Kidney capillary endothelial cell (primary cell): ENCODE measurements at places on chromosomes 12 and 14.

DNA sequence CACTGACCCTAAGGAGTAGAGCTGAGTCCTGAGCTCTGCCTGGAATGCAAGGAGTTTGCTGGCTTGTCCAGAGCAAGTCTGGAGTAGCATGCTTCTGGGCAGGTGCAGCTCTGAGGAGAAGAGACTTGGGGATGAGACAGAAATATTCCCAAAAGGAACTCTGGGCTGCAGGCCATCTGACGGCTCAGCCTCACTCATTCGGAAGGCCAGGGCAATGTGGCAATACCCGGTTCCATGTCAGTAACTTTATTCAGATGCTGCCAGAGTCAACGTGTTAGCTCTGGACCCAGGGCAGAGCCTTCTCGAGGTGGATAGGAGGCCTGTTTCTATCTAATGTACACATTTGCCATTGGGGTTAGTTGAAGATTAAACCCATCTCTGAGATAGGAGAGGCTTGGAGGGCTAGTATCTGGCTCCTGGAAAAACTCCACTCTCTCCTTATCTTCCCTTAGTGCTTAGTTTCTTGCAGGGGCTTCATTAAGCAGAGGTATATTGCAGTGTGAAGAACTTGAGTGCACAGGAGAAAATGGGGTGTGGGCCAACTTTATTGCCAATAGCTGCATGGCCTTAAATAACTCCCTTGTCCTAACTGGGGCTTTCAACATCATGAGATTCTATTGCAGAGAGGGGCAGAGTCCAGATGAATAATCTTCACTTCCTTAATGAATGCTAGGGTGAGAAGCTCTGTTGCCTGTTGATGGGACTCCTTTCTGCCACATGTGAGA lies 65.6 kb downstream of the NTF3 start:
- no peak for DNase-seq

- no peak for DNase-seq
These were observed 50.3 kb downstream of the CIT start for GRCh38 chr12:119826661-119827445.

DNA sequence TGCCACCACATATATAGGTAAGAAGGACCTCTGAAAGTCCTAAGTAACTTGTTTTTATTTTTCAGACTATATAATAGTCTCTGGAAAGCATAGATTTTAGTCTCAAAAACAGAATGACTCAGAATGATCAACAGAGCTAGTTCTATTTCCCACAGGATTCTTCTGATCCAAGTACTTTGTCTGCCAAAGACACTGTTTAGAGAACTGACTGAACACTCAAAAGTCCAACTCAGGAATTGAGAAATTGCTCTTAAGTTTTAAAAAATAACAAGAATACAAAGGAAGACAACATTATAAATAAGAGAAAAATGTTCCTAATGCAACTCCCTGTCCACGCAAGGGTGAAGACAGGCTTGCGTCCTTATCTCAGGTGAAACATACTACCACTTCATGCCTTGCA lies 29.0 kb downstream of the LGMN start:
- no peak for DNase-seq

DNA sequence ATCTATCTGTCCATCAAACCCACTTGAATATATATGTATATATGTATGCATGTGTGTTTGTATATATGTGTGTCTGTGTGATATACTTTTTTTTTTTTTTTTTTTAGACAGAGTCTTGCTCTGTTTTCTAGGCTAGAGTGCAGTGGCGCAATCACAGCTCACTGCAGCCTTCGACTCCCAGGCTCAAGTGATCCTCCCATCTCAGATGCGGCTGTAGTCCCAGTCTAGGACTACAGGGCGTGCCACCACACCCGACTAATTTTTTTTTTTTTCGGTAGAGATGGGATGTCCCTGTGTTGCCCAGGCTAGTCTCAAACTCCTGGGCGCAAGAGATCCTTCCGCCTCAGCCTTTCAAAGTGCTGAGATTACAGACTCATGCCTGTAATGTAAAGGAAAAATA lies 13.0 kb upstream of the APOBEC1 start:
- DNase-seq, result no peak

DNA sequence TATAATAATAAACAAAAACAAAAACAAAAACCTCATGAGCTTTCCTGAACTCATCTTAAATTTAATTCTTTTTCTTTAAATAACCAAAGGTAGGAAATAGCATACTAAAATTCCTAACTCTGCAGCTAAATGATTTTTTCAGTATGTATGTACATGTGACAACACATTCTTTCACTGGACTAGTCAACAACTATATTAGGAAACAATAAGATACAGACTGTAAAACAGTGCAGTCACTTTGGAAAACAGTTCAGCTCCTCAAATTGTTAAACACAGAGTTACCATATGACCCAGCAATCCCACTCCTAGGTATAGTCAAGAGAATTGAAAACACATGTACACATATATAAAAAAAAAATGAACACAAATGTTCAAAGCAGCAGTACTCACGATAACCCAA lies 64.7 kb downstream of the SPPL3 start:
- no peak for DNase-seq

DNA sequence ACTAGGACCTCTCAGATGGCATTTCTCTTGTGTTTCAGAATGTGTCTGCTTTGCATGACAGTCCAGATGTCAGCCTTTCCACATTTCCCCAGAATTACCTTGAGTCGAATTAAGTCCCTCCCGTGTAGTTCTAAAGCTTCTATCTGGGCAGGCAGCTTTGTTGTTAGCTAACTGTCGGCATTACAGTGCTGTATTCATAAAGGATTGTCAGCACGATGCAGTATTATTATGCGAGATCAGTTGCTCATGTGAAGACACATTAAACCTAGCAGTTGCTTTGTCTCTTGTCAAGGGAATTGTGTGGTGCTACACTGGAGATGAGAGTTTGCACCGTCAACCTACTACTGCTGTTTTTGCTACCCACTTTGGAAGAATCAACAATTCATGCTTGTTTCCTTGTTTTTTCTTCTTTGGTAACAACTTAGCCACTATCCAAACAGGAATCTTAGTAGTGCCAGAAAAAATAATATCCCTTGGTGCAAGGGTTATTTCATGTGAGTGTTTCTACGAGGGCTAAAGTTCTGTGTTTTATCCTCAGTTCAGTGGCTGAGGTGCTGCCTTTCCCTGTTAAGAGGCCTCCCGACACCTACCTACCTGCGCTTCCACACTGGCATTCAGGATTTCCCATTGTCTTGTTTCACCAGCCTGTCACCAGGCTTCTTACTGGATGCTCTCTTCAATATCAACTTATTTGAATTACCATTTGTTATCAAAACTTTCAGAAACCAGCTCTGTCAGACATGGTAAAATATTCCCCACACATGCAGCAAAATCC lies 297.9 kb upstream of the G2E3 start:
- DNase-seq, result no peak
